ENCODE measurements at places on chromosomes 4 and X.

GRCh38 chr4:31657859-31658570 lies 937.8 kb downstream of the PCDH7 start:
- no peak for DNase-seq

- no peak for DNase-seq
These were observed 337.9 kb downstream of the CAMK2D start for GRCh38 chr4:113423631-113424030.

DNA sequence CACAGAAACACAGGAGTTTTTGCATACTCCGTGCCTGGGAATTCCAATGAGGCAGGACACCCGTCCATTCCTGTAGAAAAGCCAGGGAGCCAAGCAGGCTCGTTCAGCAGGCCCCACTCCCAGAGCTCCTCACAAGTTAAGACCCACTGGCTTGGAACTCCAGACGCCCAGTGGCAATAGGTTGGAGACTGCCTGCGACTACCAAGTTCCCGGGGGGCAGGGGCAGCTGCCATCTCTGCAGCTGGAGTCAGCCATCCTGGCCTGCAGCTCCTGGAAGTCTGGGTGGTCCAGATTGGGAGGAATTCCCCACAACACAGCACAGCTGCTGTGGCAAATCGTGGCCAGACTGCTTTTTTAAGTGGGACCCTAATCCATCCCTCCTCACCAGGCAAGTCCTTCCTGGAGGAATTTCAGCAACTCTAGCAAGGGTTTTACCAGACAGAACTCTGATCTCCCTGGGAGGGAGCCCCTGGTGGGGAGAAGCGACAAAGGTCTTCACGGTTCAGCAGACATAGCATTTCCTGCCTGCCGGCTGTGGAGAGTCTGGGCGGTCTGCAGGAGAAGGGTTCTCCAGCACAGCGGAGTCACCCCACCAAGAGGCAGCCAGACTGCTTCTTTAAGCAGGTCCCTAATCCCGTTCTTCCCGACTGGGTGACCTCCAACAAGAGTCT lies 231.9 kb downstream of the STPG2 start:
- no peak for DNase-seq

DNA sequence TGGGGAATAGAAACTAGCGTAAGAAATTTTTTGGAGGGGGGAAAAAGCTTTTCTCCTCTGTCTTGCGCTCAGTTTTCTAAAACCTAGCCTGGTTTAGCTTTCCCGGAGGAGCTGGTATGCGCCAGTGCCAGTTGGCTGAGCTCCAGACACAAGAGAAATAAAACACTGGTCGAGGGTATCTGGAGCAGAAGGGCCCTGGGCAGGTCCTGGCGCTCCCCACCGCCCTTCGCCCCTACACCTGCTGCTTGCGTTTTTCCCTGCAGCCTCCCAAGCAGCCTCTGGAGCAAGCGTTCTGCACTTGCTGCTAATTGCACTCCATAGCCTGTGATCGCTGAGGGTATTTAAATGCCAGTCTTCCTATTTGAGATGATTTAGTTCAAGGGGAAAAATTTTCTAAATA lies 816 bp downstream of the EREG start:
- DNase-seq = no peak

DNA sequence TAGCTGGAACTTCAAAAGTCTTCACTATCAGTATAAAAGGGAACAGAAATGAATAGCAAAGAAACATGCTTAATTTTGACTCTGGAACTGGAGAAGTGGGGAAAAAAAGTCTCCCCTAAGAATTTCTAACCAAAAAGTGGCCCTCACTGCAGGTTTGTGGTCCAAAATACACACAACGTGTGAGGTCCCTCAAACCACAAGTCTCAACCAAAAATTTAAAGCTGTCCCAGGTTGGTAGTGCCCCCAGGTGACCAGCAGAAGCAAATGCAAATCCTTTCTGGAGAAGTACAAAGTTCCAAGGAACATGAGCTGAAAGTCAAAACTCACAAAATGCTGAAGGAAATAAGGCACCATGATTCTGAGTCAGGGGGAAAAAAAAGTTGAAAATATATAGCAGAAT lies 23.6 kb upstream of the VAMP7 start:
- DNase-seq = no peak

- DNase-seq = no peak
These were observed 1527.3 kb downstream of the TECRL start for GRCh38 chr4:62881901-62882300.

GRCh38 chr4:85883180-85883579 lies 408.2 kb downstream of the ARHGAP24 start:
- no peak for DNase-seq

DNA sequence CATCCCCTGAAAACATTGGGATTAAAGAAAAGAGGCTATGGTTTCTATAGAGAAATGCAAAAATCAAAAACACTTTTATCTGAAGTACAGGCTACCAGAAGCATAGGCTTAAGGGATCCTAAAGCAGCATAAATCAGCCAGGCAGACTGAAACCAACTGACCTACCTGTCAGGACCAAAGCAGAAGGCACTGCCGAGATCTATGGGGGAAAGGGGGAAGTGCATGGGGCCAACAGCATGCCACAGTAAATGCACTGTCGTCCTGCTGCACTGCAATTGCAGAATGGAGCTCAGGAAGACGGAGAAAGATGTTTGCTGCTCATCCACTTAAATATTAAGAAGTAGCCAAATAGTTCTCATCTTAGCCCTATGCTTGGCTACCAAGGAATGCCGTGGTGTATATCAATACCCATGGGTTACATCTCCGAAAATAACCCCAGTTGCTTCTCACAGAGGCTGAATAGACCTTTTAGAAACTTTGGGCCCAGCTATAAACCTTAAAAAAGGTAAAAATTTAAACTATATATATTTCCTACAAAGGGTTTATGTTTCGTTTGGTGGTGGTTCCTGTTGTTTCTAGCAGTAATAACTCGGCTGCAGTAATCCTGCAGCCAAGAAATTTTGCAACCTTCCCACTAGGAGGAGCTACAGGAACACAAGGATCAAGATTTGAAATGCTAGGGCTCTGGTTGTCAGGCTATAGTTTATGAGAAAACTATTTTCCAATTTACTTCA lies 312.2 kb upstream of the DIAPH2 start:
- DNase-seq = no peak

DNA sequence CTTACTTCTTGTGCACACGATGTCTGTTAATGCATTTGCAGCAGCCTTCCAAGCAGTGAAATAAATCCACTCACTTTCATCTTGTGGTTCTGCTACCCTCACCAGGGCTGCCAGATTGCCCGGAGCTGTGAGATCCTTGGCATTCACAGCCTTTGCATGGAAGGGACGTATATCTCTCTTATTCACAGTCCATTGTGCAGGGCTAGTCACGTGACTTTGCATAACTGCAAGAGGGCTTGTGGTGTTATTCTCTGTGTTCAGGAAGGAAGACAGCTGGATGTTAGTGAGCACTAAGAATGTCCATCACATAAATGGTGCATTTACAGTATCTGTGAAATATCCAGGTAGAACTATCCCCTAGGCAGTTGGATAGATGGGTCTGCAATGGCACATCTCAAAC lies 96.5 kb upstream of the BEND4 start:
- DNase-seq = no peak

DNA sequence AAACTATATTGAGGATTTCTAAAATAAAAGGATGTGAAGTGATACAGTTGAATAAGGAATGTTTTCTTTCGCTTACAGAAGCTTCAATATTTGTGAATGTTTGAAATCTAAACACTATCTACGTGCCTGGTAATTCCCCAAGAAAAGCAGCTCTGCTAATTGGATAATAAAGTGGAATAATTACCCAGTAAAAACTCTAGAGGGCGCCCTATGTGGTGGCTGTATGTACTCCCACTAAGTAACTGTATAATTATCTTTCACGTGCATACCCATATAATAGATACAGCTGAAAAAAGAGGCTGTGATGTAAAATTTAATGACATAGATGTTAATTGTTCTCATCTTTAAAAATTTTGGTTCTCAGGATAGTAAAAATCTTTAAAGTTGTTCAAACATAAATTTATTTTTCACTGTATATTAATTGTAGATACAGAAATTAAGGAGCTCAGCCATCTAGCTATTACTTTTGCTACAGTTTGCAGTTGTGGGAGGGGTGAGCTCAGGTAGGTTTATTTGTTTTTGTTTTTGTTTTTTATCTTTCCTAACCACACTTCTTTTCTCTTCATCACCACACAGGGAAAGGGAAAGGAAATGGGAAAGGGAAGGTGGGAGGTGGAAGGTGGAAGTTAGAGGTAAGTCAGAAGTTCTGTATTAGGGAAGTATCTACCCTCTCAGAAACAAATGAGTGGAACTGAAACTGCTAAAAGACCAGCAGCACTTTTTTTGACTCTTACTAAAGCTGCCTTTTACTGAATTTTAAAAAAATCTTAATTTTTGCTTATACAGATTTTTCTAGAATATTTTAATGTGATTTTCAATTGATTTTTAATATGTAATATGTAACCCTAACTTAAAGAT lies 151.7 kb upstream of the RPS6KA6 start:
- DNase-seq = no peak

DNA sequence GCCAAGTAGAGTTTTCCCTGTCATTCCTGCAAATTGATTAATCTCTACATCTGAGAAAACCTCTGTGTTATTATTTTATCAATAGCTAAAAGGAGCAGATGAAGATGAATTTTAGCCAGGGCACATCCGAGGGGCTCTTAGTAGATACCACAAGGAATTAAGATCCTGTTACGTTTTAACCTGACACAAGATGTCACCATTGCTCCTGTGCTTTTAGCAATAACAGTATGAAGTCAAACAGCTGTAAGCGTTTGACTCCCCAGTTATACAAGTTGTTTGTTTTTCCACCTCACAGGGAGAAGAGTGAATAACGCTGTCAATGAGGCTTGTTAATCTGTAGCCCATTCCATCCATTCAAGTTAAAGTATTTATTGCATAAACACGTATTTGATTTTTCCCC lies 76.0 kb upstream of the AP1S2 start:
- no peak for DNase-seq

DNA sequence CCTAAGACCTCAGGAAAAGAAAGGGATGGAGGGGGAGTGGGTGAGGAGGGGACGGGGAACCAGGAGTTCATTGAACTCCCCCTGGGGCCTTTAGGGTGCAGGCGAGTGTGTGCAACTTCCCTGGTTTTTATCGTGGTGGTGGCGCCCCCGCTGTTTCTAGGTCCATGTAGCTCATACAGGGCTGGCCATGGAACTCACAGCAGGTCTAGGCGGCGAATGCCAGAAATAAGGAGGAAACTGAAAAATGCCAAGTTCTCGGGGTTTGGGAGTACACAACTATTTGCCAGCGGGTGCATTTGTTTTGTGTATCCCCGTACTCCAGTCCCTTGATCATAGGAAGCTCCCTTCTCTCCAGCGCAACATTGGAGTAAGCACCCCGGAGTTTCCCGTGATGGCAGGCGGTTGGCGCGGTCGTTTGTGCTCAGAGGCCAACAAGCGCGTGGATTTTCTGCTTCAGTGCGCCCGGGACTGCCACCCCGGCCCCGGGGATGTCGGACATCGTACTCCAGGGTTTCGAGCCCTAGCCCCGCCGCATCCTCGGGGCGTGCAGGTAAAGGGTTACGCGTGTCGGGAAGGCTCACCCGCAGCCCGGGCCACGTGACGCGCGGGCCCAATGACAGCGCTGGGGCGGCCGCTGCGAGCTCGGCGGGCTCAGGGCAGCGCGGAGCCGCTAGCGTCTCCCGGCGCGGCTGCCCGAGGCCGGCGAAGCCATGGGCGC lies 208.9 kb downstream of the NWD2 start:
- peak; percentile 3 for DNase-seq

DNA sequence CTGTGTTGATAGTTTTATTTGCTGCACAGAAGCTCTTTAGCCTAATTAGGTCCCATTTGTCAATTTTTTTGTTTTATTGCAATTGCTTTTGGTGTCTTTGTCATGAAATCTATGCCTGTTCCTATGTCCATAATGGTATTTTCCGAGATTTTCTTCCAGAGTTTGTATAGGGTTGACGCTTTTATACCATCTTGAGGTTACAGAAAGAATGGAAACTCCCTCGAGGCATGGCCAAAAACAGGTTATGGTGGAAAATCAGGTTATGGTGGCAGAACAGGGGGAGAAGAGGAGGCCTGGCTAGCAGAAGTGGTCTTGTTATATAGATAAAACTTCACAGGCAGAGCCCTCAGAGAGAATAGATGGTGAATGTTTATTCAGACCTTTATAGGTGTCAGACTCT lies 21.6 kb downstream of the OPHN1 start:
- no peak for DNase-seq

GRCh38 chr4:44447563-44448504 lies 775 bp downstream of the KCTD8 start:
- no peak for DNase-seq

DNA sequence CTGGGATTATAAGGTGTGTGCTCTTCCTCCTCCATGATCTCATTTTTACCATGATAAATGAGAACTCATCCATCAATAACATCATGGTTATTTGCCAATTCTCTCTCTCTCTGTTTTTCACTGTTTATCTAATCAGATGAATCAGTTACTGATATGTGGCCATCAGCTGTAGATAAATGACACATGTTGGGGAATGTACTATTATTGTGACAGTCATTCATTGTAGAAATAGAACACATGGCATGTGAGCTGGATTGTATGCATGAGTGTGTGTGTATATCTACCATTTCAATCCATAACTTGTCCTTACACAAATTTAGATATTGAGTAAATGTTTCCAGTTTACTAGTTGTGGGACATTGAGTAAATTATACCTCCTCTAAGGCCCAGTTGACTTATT lies 53.0 kb downstream of the OSTC start:
- no peak for DNase-seq

- DNase-seq = no peak
These were observed 27.5 kb upstream of the ABCG2 start for GRCh38 chr4:88185906-88186305.

GRCh38 chrX:105822138-105823091 lies at the start of gene NRK:
Gene NRK (plus strand): TSS chrX:105822539. CDS start chrX:105822846, 307 bp downstream.
- DNase-seq = no peak

GRCh38 chr4:148366251-148366650 lies 76.0 kb downstream of the NR3C2 start:
- no peak for DNase-seq

DNA sequence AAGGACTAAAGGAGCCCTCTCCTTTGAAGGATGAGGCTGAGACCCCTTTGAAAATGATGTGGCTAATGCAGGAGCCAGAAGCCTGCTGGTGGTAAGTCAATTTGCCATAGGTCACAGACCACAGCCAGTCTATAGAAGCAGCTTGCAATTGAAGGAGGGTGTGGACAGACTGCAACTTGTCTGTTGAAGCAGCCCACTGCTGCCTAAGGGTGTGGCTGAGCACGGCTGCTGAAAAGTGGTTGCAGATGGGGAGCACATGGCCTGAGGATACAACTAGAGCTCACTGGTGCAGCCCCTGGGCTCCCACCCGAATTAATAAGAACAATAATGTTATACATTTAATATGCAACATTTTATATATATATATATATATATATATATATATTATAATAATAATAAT lies 11.4 kb upstream of the EXOC1L start:
- no peak for DNase-seq
